ENCODE measurements at places on chromosomes 5 and 9.

DNA sequence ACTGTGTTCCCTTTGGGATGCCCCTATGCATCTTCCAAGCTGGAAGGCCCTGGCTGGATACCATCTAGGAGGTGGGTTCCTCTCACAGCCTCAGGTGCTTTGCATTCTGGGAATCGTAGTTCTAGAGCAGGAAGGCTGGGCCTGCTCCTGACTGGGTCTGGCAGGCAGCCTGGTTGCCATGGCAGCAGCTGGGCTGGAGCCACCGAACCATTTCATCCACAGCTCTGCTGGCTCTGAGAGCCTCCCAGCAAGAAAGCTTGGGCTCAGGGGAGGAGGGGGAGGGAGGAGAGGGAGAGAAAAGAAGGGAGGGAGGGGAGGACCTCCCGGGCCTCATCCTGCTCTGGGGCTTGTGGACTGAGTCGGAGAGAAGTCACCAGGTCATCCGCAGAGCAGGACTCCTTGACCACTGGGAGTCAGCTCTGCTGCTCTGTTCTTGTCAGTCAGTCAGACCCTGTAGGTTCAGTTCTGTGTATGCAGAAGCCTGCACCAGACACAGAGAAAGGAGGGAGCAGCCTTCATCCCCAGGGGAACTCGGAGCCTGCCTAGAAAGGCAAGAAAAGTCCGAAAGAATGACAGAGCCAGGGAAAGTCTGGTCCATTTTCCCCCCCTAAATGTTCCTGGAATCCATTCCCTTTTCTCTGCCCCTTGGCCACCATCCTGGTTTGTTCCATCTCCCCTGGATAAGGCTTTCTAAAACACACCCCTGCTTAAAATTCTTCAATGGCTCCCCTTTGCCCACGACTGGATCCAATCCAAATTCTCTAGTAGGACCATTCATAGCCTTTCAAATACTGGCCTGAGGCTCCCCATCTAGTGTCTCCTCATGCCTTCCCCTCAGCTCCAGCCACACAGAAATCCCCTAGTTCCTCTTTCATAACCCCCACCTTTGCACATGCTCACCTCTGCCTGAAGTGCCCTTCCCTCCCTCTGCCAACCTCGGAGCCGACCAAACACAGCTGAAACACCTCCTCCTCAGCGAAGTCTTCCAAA, 65.4 kb upstream of the ARAP3 start:
- no peak for DNase-seq

- DNase-seq: no peak
Measured at GRCh38 chr5:23446424-23446823, 61.0 kb upstream of the PRDM9 start.

- no peak for DNase-seq
Measured at GRCh38 chr5:137122558-137122957, 376.6 kb downstream of the SPOCK1 start.

DNA sequence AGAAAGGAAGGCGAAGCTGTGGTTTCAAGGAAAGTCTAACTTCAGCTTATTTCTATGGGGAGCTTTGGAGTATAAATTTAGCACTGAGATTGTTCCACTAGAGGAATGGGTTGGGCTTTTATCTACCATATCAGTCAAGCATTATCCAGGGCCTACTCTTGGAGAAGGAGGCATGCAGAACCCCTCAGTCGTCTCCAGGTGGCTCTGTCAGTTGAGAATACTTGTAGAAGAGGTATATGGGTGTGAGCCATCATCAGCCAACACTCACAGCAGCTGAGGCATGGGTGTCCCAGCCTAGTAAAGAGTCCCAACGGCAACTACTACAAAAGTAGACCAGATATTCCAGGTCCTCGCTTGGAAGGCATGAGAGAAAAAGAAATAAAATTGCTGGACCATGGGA, 548.5 kb upstream of the GRAMD2B start:
- no peak for DNase-seq

DNA sequence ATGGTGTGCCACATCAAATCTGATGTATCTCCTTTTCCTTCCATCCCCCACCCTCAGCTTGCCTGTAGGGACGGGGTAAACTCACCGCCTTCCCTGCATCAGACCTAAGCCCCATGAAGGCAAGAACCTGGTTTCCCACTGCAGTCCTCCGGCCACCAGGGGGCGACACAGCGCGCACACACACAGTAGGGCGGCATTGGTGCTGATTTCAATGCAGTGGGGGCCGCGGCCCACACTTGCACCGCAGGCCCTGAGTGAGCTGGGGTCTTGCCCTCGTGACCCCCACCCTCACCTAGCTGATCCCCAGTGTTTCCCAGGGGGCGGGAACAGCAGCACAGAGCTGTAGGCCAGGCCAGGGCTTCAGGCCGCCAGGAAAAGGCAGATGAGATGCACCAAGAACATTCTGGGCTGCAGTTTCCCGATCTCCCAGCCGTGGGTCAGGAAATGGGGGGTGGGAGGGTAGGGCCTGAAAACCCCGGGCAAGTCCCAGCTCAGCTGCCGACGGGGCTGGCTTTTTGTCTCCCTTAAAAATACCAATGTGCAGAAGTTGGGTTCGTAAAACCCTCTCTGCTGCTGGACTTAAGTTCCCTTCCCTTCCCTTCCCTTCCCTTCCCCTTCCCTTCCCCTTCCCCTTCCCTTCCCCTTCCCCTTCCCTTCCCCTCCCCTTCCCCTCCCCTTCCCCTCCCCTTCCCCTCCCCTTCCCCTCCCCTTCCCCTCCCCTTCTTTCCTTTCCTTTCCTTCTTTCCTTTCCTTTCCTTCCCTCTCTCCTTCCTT, 19.5 kb downstream of the FAM163B start:
- no peak for DNase-seq

- peak; percentile 16 for DNase-seq
Measured at GRCh38 chr5:31066655-31067328, 126.7 kb upstream of the CDH6 start.

DNA sequence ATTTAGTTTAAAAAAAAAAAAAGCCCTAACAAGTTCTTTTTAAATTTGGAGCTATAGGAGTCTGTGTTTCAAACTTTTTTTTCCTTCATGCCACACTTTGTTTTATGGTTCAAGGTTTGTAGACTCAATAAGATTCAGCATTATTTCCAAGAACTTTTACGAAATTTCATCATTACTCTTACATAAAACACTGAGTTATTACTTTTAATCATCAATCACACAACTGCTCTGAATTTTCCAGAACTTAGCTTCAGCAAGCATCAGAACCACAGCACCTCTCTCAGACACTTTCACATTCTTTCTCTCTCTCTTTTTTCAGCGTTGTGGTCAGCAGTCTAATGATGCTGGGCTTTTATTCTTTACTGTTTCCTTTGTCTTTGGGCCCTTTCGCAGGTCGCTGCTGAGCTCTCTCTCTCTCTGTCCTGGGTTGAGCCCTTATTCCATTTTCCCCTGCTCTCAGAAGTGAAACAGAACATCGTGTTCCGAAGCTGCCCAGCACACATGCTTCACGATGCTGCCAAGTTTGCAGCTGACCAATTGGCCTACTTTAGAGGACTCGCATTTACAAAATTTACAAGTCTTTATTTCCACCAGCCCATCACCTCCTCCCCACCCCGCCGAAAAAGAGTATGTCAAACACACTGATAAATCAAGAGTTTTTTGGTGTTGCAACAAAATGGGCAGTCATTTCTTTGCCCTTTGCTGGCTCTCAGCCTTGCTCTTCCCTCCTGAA, 44.6 kb upstream of the PIK3R1 start:
- no peak for DNase-seq

DNA sequence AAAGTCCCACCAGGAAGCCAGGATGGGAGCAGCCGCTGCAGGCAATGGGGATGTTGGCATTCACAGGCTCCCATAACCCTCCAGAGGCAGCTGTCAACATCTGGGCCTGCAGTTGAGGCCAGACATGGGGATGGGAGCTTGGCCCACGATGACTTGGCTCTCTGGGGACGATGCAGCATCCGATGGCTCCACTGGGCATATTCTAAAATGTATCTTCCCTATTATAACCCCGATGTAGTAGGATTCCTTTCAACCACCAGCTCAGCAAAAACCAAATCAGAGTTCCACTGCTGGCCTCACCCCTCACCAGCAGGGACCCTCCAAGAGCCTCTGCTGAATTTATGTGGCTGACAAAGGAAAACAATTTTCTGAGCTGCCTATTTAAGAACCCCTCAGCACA, 7.1 kb downstream of the SPRY4 start:
- DNase-seq: no peak

- DNase-seq: no peak
Measured at GRCh38 chr5:61311836-61312808, 19.9 kb upstream of the ZSWIM6 start.

GRCh38 chr9:136196404-136197083, 8.4 kb downstream of the LHX3 start:
- no peak for DNase-seq

DNA sequence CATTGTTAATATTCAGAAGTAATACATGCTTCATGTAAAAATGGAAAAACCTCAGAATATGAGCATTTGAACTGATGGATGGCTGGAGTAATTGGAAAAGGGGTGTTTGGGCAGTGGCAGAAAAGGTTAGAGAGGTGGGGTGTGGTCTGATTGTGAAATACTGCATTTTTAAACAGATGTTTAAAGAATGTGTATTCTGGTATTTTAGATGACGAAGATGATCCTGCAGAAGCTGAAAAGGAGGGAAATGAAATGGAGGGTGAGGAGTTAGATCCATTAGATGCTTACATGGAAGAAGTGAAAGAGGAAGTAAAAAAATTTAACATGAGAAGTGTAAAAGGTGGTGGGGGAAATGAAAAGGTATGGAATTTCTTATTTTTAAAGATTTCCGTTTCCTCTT, 18.8 kb downstream of the DDX46 start:
- DNase-seq: no peak

DNA sequence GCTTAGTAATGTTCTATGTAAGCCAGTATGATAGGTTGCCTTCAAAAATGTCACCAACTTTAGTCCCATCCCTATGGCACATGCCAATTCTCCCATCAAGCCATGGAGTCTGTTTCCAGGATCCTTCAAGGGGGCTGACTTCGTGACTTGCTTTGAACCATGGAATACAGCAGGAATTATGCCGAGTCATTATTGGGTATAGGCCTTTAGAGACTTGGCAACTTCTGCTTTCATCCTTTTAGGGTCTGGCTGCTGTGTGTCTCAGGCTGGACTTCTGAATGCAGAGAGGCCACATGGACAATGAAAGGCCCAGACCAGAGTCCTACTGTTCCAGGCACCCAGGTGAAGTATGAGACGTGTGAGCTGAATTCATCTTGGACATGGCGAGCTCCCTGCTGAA, 109.8 kb downstream of the DENND1A start:
- no peak for DNase-seq

GRCh38 chr5:131305138-131305689, 41.4 kb downstream of the CDC42SE2 start:
- DNase-seq: no peak

DNA sequence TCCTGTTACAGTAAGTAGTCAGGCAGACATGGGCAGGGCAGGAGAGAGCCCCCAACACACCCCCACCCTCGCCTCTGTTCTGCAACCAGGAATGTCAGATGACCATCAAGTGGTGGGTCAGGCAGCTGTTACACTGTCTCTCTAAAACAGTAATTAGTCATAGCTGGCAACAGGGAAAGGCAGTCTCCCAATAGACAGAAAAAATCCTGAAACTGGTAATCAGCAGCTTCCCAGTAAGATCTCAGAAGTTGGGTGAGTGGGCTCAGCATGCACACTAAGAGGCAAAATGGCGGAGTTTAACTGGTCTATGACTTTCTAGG, 90.2 kb downstream of the C5orf15 start:
- no peak for DNase-seq

DNA sequence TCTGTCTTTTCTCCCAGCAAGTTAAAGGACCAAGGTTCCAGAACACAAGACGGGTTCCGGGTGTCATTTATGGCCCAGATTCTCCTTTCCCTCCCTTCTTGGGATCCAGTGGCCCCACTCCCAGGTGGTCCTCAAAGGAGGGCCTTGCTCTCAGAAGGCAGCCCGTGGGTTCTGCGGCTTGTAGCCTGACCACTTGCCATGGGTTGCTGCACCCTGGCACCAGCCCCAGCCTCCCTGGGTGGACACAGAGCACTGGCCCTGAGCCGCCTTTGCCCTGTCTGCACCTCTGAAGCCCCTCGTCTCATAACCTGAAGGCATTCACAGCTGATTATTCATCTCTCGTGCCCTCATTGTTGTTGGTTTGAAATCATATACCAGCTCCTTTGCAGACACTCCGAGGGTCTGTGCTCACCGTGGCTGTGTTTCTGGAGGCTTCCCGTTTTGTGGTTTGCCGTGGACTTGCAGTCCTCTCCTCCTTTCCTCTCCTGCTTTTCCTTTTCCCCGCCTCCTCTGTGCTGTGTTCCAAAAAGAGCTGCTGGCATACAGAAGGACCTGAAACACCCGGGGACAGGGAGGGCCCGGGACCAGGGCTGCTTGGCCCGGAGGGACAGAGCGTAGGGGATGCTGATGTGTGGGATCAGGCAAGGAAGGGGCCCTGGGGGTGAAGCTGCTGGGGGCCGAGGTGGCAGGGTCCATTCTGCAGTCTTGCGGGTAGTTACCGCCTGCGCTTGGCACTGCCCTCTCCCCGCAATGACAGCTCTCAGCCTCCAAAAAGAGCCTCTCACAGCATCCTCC, 49.5 kb upstream of the FCN2 start:
- DNase-seq: no peak

GRCh38 chr9:17236147-17236546, 101.3 kb downstream of the CNTLN start:
- DNase-seq: no peak

DNA sequence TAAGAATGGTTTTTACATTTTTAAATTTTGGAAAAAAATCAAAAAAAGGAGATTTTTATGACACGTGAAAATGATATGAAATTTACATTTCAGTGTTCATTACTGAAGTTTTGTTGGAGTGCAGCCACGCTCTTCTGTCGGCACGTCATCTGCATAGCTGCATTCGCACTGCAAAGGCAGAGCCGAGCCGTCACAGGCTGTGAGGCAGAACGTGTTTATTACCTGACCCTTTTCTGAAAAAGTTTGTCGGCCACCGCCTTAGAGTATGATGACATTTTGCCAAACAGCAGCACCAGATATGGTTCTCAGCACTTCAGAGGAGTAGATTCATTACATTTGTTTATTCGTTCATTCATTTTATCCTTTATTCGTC, 24.1 kb downstream of the HRH2 start:
- DNase-seq: no peak

DNA sequence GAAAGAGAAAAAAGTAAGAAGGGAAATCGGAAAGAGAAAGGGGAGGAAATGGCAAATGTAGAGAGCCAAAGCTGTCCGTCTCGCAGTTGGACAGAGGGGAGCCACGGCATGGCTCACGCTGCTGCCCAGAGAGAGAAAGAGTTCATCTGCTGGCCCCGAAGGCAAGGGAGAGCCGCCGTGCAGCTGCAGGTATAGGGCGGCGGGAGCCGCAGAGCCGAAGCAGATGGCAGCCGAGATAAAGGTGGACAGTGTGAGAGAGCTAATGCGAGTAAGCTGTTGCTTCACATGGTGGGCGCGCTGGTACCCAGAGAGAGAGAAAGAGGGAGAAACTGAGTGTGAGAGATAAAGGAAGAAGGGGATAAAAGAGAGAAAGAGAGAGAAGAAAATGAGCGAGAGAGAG, 188.4 kb upstream of the PPP1R26 start:
- no peak for DNase-seq
